ENCODE measurements at places on chromosomes 12 and 14. TPM values are rescaled to one million over a fixed set of nuclear protein-coding genes. Genes with fewer than 3 reads are reported as not detected.

SLC5A8 gene
- total RNA-seq = 2.8 TPM

NRDE2 gene
- total RNA-seq = 35.4 TPM

PNN gene
- 45.1 TPM for total RNA-seq

ATN1 gene
- 22.5 TPM for total RNA-seq

EEF1AKMT3 gene
- 2.5 TPM for total RNA-seq

VRK1 gene
- total RNA-seq = 53.5 TPM

KRT2 gene
- total RNA-seq = not detected

CBLN3 gene
- total RNA-seq = not detected

FAM222A gene
- total RNA-seq = 5.9 TPM

RNASE7 gene
- total RNA-seq = not detected

GLS2 gene
- 6.3 TPM for total RNA-seq

PLEKHG3 gene
- 9.7 TPM for total RNA-seq

LRFN5 gene
- 80.1 TPM for total RNA-seq

MTA1 gene
- total RNA-seq = 97.7 TPM

CLEC1A gene
- 0.63 TPM for total RNA-seq

CDC42BPB gene
- total RNA-seq = 142 TPM

TMEM253 gene
- total RNA-seq = not detected

DPF3 gene
- 13.1 TPM for total RNA-seq

CACNA2D4 gene
- 0.31 TPM for total RNA-seq

VAMP1 gene
- total RNA-seq = 5.9 TPM

FAM90A1 gene
- not detected for total RNA-seq

STYK1 gene
- total RNA-seq = 4.7 TPM

FOXN4 gene
- total RNA-seq = 0.94 TPM

BDKRB2 gene
- total RNA-seq = 0.31 TPM

CABP1 gene
- total RNA-seq = 6.3 TPM

CMKLR1 gene
- 1.3 TPM for total RNA-seq

PTPN21 gene
- total RNA-seq = 12.8 TPM

PNMA1 gene
- 85.1 TPM for total RNA-seq

CCDC175 gene
- total RNA-seq = 3.4 TPM

CISTR gene
- not detected for total RNA-seq

CLEC4C gene
- not detected for total RNA-seq

P3H3 gene
- total RNA-seq = 25.7 TPM

GABARAPL1 gene
- 48.8 TPM for total RNA-seq

IL22 gene
- total RNA-seq = not detected

YY1 gene
- 58.8 TPM for total RNA-seq

GSC gene
- not detected for total RNA-seq

DIABLO gene
- total RNA-seq = 52.0 TPM

KRT5 gene
- not detected for total RNA-seq

PGF gene
- 0.94 TPM for total RNA-seq

LHX5 gene
- not detected for total RNA-seq

ISM2 gene
- total RNA-seq = not detected

RTL1 gene
- total RNA-seq = not detected

SPX gene
- 0.31 TPM for total RNA-seq

PDE3A gene
- total RNA-seq = 7.5 TPM

GPR135 gene
- total RNA-seq = 19.1 TPM

RASSF8 gene
- total RNA-seq = 21.6 TPM

CHGA gene
- total RNA-seq = 51.6 TPM

LRP1-AS gene
- total RNA-seq = not detected

IL26 gene
- not detected for total RNA-seq

PALS1 gene
- 21.3 TPM for total RNA-seq
